ENCODE measurements at places on chromosomes 1 and 21.

GRCh38 chr21:27173053-27173452 is 206.2 kb upstream of the ADAMTS5 start:
- DNase-seq: no peak

DNA sequence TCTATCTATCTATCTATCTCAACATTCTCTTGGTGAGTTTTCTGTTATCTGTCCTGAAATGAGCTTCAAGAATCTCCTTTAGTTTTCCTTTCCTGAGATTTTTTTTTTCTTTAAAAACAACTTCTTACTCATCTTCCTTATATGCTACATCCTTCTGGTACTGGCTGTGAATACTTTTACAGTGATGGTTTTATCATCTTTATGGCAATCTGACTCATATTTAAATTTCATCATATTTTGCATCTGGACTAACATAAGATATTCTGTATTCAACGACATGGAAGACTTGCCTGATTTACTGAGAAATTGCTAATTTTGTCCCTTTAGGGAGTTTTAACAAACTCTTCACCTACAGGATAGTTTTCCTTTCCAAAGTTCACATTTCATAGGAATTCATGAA is 33.0 kb downstream of the PDE4B start:
- no peak for DNase-seq

DNA sequence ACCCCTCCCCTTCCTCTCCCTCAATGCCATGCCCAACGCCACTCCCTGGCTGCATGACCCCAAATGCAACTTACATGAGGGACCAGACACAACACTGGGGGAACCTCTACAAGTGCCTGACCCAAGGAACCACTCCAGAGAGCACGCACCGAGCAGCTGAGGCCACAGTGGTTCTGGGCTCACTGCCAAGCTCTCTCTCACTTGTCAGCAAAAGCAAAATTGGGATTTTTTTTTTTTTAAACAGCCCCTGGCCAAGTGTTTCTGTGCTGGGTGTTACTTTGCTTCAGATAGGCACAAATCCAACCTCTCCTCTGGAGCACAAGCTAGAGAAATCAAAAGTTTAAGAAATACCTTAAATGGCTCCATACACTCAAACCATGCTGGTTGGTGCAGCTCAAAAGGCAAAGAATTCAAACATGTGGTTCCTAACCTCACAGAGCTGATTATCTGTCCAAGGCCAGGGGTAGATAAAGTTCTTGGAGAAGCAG is 363.0 kb downstream of the SETD4 start:
- DNase-seq: no peak

DNA sequence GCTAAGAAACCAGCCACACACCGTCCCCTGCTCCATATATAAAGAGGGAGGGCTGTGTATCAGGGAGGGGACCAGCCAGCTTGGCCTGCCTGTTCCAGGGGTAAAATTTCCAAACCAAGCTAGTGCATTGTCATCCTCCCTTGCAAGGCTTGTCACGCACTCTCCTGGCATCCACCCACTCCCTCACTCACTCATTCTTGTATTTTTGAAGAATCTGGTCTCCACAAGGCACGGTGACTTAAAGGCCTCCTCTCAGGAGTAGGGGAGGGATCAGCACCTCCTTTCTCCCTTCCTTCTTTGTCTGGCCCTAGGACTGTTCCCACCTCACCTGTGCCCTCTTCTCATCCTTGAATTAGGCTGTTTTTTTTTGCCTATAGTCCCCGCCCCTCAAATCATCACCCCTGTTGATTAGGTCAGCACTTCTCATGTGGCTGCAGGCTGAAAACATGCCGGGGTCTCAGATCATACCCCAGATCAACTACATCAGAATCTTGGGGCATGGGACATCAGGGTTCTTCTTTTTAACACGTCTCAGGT is 5.0 kb downstream of the ABCA4 start:
- no peak for DNase-seq

- no peak for DNase-seq
Observed at GRCh38 chr1:18634276-18634675, 3.6 kb downstream of the PAX7 start.

- no peak for DNase-seq
Observed at GRCh38 chr1:85563139-85563538, 17.4 kb upstream of the CCN1 start.

DNA sequence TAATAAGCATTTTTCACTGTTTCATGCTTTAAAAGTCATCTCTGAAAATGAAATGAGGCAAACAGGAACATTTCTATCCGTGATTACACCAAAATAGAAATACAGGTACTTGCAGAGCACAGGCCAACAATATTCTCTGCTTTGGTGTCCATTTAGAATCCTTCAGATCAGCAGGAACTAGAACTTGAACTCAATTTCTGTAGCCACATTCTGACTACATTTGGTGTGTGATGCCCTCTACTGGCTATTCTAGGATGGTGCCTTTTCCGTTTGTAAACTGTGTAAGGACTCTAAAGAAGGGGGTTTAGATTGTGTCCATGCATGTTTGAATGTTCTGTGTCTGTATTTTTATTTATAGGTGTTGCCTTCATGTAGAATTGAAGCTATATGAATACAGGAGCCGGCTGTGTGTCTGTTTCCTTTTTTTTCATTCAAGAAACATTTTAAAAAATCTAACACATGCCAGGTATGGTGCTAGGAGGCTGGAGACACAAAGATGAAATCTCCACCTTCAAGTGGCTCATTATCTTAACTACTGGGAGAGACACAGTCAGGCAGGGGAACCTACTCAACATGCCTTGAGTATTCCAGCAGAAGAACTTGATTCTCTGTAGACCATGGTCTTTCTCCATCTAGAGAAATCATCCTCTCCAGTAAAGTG is 7.6 kb upstream of the ZNF326 start:
- peak; percentile 67 for DNase-seq

GRCh38 chr1:11622398-11622797 is 31.8 kb downstream of the FBXO2 start:
- DNase-seq: no peak

DNA sequence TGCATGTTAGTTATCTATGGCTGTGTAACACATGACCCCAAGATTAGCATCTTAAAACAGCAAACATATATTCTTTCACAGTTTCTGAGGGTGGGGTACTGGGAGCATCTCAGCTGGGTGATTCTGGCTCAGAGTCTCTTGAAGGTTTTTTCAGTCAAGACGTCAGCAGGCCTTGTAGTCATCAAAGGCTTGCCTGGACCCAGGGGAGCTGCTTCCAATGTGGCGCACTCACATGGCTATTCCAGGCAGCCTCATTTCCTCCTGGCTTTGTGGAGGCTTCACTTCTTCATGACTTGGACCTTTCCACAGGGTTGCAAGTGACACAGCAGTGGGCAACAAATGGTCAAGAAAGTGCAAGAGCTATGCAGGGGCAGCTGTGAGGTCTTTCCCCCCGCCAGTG is 114.7 kb downstream of the ACTL8 start:
- DNase-seq: no peak

DNA sequence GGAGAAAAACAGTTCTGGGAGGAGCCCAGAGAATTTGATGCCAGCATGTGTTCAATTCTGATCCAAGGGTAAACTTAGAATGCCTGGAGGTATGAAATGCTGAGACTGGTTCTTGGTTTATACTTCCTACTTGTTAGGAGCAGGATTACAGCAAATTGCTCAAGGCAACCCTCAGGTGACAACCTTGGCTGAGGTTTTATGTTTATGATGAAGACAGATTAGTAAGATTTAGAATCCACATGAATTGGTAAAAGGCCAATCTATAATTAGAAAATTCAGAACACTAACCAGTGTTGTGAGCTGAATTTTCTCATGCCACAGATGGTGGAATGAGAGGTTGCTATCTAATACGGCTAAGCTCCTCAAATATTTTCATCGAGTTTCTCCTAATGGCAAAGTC is 235.3 kb upstream of the NRIP1 start:
- no peak for DNase-seq

GRCh38 chr1:103110701-103111100 is 2.4 kb upstream of the COL11A1 start:
- DNase-seq: no peak

DNA sequence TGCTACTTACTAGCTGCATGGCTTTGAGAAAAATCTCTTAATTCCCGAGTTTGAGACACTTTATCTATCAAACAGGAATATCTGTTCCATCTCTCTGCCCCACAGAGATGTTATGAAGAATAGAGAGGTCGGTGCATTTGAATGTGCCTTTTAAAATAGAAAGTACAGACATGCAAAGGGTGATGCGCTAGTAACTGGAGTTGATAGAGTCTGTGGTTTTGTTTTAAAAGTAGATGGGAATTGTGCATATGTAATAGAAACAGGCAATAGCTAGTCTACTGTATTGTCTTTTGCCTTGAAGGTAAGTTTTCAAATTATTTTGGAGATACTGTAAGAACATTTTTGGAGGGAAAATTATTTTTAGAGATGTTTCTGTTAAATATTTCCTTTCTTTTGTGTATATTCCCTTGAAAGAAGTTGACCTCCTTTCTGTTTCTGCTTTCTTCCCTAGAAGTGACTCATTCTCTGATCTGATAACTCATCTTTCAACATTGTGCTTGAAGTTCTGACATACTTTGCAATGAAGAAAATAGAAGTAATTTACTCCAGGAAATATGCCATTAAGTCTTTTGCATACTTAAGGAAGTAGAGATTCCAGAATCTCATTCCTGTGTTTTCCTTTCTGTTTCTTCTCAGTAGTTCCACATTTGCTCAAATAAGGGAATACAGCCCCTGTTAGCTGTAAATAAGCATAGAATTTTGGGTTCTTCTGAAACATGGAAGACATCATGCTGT is 151.6 kb downstream of the SDCCAG8 start:
- no peak for DNase-seq

- DNase-seq: no peak
Observed at GRCh38 chr1:80926531-80926930, 874.2 kb upstream of the ADGRL2 start.

- DNase-seq: no peak
Observed at GRCh38 chr1:9749361-9749760, 74.4 kb downstream of the CLSTN1 start.

- no peak for DNase-seq
Observed at GRCh38 chr1:244391761-244392160, 59.9 kb downstream of the ADSS2 start.

GRCh38 chr1:29453502-29454240 is 217.3 kb downstream of the PTPRU start:
- DNase-seq: no peak

DNA sequence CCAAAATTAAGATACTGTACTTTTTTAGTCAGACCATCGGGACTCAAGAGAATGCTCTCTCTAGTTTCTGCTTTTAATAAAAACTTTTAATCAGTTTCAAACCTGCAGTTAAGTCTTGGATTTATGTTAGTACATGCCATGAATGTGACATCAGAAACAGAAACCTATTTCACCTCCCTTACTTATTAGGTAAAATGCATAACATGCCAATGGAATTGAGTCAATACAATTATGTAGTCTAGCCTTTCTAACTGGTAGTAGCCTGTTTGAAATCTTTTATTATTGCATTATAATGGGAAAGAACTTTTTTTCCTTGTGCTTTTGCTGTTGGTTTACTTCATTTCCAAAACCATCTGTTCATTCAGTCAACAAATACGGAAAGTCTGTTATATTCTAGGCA is 4.8 kb downstream of the PHACTR4 start:
- DNase-seq: no peak

DNA sequence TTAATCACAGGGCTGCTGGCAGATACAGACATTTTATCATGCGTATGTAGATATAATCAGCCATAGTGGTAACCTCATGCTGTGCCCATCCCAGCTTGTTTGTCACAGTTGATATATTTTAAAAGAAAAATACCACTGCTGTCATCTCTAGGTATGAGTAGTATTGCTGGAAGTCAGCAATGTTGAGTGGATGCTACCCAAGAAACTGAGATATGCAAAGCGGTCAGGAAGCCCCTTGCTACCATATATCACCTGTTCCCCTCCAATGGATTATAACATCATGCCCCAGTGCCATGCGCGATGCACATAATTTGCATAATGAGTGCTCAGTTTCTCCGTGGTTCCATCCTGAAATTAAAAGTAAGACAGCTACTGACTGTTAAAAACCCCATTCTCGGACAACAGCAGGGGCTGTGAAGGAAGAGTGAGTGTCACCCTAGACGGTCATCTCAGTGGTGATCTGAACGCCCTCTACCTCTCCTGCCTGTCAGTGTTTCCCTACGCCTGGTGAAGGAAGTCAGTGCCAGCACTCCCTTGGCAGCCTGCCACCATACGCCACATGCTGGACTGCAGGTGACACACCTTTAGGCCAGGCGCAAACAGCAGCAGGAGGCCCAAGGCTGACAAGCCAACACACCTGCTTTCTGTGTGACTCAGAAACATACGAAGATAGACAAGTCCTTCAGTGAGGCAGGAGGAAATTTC is 2.7 kb downstream of the IL10RB start:
- DNase-seq: peak; percentile 39

DNA sequence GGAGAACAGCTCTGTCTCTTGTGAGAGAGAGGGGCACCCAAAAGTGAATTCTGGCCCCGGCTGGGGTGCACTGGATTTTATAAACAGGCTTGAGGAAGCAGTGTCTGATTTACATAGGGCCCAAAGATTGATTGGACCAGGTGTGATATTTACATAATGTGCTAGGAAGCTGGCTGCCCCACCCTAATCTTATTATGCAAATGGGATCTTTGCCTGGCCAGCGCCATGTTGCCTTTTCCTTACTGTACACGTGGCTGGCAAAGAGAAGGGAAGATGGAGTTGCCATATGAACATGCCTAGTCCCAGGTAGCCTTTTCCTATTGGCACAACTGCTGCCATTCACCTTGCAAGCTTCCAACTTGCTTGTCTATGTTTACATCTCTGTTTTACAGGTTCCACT is 29.0 kb upstream of the CFHR4 start:
- DNase-seq: no peak

DNA sequence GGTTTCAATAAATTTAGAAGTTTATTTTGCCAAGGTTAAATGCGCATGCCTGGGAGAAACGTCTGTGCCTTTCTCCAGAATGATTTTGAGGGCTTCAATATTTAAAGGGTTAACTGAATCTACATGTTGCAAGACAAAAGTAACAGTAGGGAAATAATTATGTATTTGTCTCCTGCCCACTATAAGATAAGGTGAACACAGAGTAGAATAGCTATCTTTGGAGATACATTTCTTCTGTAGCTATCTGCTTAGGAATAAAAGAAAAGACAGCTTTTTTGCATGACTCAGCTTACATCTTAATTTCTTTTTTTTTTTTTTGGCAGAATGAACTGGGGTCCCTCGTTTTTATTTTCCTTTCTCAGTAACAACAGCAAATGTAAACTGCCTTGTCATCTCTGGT is 1351.6 kb downstream of the AMY1C start:
- no peak for DNase-seq

- DNase-seq: no peak
Observed at GRCh38 chr1:100359139-100359538, 6.8 kb downstream of the CDC14A start.

DNA sequence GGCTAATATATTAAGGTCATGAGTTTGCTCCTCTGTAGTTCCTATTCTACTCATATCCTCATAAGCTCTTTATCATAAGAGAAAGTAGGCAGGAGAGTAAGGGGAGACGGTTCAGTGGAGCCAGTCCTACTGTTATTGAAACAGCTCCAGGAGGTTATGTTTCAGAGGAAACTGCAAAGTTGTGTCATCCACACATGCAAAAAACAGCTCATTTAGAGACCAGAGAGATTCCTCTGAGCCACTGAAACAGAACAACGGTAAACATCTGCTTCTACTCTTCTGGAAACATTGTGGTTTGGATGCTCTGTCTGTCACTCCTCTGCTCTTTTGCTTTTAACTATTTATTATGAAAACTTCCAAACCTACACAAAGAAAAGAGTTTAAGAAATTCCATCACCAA is 66.3 kb upstream of the PPP2R5A start:
- DNase-seq: peak; percentile 24

Measured in stimulated activated CD4-positive, alpha-beta T cell treated with anti-CD3 and anti-CD28 coated beads, Interleukin-4, amount 100 ng/mL, for 24 hours (primary cell).